ENCODE measurements at places on chromosomes 5 and 9.

- DNase-seq = no peak
These were observed 526.1 kb upstream of the KLF4 start for GRCh38 chr9:108015690-108016089.

- peak; percentile 71 for DNase-seq
These were observed 203.9 kb downstream of the FRMD3 start for GRCh38 chr9:83334320-83334719.

- no peak for DNase-seq
These were observed 243.4 kb upstream of the PIK3R1 start for GRCh38 chr5:67971971-67972821.

DNA sequence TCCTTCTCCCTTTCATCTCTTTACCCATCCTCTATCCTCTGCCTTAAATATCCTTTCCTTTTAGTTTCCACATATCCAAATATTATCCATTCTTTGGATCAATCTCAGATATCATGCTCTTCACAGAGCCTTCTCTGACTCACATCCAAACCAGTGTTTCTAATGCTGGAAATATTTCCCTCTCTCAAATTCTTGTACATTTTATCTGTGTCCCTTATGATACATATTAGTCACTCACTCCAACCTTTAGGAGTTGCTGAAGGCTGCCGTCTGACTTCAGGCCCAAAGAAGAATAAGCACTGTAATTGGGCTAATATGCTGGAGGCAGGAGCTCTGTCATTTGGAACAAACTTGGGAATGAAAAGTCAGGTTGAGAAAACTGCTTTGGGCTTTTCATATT is 156.4 kb upstream of the RUSC2 start:
- no peak for DNase-seq

DNA sequence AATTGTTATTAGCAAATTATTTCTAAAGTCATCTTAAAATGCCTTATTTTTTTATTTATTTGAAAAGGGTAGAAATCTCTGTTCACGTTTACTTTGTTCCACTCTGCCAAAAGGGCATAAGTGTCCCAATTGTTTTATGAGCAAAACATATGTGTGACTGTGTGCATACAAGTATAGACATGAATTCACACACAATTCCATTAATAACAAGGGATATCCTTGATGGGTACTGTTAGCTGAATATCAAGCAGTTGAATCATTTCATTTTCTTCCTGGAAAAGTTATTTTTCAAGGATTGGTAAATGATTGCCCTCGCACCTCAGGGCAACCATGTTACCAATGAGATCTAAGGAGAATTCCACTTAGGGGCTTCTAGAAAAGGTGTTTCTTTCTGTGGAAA is 92.1 kb upstream of the TAF11L2 start:
- no peak for DNase-seq

DNA sequence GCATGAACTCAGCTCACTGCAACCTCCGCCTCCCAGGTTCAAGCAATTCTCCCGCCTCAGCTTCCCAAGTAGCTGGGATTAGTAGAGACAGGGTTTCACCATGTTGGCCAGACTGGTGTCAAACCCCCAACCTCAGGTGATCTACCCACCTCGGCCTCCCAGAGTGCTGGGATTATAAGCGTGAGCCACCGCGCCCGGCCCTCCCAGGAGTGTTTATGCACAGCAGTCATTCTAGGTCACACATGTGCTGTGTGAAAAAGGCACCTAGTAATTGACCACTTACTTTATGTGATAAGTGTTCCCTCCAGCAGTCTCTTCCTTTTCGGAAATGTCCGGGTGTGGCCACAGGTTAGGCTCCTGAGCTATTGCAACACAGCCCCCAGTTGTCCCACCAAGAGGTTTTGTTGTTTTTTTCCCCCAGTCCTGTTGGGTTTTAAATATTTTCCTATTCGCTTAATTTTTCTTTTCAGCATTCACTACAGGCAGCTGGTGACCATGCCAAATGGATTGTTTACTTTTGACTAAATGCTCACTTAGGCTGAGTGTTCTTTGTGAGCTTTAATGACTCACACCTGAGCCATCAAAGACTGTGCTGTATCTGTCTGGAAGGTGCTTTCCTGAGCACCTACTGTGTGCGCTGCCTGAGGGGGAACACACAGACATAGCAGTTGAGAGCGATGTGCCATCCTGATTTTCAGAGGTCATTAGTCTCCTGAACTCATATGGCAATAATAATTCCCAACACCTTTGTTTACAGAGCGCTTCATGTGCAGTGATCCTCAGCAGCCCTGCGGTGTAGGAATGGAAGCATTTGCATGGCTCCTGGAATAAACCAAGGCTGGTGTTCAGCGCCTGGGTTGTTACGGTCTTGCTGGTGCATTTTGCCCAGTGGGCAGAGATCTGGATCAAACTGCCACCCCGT is 94.3 kb downstream of the MVB12B start:
- peak; percentile 87 for DNase-seq

DNA sequence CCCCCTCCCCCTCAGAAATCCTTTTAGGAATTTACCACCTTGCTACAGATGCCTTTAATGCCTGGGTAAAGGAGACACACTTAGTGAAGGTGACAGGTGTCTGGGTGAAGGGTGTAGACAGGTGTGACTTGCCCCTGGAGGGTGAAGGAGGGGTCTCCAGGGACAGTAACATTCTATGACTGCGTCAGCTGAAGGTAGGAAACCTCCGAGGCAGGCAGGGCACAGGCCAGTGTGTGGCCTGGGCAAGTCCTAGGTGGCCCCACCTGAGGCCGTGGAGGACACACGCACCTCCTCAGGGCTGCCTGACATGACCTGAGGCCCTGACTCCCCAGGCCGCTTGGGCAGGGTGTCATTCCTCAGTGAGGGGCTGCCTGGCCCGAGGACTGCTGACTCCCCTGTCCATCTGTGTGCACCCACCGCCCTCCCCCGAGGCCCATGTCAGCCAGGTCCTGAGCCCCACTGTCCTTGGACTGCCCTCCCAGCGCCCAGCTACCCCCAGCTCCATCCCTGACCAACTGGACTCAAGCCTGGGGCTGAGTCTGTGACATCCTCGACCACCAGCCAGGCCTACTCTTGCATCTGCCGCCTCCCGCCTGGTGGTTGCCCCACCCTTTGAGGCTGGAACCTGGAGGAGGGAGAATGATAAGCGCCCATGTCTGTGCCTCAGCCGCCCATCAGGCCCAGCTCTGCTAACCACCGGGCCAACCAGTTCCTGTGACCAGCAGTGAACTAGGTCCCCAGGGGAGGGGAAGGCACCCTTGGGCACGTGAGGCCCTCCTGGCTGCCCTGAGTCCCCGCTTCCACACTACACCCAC is 18.4 kb downstream of the CARD19 start:
- DNase-seq = no peak

DNA sequence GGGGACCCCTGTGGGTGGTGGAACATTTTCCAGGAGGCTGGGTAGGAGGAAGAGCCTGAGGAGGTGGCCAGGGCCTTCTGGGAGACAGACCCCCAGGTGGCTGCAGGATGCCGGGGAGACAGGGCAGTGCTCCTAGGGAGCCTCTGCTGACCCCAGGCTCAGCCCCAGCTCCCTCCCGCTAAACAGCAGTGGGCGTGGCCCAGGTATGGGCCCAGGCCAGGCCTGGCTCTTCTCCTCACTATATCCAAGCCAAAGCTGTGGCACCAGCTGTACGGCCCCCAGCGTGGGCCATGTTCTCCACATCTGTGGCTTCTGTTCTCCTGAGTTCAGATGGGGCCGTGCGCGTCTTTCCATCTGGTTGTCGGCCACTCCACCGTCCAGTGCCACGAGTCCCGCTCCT is 58.5 kb downstream of the KCNT1 start:
- no peak for DNase-seq

GRCh38 chr5:148569948-148570347 is 84.4 kb downstream of the HTR4 start:
- no peak for DNase-seq

DNA sequence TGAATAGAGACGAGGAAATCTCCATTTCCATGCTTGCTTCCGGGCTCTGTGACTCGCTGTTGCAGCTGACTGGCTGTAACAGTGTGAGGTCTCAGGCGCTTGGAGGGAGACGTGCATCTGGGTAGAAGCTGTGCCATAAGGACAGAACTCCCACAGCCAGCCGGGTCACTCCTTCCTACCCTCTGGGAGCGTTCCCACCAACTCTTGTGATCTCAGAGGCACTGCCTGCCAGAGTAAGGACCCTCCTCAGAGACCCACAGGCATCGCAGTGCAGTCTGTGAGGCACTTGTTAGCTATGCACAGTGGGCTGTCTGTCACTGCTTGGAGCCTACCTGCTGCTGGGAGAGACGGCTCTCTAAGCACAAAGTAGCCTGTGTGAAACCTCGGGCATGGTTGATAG is 203.4 kb upstream of the SEMA6A start:
- DNase-seq = no peak

DNA sequence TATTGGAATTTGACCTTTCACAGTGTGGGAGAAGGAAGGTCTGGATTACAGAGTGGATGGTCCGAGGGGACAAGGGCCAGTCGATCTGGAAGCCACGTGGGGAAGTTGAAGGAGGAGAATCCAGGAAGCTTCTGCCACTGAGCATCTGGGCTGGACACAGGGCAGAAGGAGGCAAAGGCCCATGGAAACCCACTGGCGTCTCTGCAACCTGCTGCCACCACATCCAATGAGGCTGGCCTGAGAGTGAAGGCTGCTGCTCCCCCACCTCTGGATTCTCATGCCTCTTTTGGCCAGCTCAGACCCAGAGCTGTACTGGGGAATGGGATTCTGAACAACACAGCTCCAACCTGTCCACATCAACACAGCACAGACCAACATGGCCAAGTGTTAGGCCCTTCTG is 48.9 kb upstream of the BOD1 start:
- no peak for DNase-seq

DNA sequence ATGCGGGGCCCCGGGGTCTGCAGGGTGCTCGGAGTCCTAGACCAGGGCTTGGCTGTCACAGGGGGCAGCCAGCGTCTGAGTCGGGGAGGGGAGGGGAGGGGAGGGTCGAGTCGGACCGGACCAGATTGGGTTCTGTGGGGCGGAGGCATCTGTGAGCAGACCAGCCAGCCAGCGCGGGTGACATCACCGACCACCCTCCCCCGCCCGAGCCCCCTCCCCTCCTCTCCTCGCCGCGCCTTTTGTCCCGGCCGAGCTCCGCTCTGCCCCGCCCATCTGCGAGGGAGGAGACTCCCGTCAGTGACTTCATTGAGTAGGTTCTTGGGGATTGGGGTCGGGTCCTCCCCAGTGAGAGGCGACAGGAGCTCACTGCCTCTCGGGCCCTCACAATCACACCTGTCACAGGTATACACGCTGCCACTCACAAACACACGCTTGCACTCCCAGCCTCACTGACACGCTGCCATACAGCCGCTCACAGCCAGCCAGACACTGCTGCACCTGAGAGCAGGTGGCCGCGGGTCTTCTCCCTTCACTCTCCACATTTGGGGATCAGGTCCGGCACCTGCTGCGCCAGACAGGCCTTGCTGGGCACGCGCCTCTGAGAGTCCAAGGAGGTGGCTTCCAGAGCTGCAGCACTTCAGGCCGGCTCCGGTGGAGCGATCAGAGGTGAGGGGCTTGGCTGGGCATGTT is 546 bp downstream of the DNAJB5 start:
- peak; percentile 75 for DNase-seq

DNA sequence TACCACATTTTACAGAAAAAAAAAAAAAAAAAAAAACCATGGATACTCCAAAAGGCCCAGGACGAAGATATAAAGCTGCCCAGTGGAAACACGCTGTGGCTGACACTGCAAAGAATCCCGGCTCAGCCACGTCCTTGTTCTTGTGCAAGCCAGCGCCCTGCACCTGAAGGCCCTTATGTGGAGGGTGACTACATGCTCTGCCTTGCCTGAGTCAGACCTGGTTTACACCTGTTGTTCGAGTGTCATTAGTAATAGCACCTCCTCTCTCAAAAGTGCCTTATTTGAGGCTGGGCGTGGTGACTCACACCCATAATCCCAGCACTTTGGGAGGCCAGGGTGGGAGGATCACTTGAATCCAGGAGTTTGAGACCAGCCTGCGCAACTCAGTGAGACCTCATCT is 54.3 kb upstream of the ZSWIM6 start:
- DNase-seq = peak; percentile 38

- no peak for DNase-seq
These were observed 71.4 kb upstream of the STXBP1 start for GRCh38 chr9:127540664-127541041.

DNA sequence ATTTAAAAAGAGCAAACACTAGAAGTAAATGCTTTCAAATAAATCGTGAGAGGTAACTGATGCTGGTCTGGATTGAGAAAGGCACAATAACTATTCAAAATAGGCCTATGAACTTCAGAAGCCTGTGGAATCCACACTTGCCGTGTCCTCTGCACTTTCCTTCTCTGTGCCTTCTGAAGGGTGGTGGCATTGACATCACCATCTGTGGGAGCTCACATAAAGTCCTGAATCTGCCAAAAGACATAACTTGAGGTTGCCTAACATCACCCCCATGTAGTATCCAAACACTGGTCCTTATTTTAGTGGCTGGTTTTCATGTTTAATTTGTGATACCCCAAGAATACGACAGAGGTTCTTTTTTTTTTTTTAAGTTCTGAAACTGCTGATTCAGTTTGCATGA is 59.8 kb downstream of the IRF1 start:
- DNase-seq = no peak

- no peak for DNase-seq
These were observed 130.4 kb downstream of the CHSY3 start for GRCh38 chr5:130034566-130035210.

GRCh38 chr9:131190191-131190590 is 64.8 kb downstream of the NUP214 start:
- DNase-seq = no peak

DNA sequence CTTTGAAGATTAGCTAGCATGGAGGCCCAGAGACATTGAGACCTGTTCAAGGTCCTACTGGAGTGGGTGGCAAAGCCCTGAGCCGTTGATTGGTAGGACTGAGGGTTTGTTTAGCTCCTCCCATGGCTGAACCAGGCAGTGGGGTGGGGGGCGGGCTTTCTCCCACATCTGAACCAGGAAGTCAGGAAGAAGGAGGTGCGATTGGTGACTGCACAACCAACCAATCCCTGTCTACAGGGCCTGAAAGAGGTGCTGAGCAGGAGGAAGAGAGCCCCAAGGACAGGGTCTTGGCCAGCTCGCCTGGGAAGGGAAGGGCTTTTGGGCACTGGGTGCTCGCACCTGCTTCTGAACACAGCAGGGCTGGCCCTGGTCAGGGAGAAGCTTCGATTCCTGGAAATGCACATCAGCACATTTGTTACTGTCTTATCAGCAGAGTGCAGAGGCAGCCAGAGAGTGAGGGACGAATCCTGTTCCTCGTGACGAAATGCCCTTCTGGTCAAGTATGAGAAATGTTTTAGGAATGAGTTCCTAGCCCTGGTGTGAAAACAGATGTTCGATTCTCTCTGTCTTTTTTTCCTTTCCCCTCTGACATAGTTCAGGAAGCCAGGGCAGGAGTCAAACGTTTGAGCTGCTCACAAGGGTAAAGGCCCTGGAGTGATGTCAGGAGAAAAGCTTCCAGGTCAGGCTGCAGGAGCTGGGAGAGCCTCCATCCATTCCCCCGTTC is 294.8 kb upstream of the KLF4 start:
- no peak for DNase-seq
